Adipocyte (in vitro differentiated cells): ENCODE measurements at places on chromosomes 5 and 9.

DNA sequence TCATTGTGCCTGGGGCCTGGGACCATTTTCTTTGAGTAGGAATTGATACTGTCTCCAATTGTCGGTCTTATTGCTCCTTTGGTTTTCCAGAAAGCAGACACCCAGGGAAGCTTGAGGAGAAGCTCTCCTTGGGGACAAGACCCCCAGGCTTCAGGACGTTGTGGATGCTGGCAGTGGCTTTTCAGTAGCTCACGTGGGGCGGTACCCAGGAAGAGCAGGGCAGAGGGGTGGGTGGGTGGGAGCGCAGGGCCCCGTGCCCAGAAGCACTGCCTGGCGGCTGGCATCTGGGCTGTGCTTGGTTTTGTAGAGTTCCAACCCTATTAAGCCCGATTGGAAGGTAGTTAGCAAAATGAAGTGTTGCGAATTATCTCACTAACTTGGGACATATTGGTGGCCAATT, 374.2 kb upstream of the IRX1 start:
- no peak for DNase-seq

DNA sequence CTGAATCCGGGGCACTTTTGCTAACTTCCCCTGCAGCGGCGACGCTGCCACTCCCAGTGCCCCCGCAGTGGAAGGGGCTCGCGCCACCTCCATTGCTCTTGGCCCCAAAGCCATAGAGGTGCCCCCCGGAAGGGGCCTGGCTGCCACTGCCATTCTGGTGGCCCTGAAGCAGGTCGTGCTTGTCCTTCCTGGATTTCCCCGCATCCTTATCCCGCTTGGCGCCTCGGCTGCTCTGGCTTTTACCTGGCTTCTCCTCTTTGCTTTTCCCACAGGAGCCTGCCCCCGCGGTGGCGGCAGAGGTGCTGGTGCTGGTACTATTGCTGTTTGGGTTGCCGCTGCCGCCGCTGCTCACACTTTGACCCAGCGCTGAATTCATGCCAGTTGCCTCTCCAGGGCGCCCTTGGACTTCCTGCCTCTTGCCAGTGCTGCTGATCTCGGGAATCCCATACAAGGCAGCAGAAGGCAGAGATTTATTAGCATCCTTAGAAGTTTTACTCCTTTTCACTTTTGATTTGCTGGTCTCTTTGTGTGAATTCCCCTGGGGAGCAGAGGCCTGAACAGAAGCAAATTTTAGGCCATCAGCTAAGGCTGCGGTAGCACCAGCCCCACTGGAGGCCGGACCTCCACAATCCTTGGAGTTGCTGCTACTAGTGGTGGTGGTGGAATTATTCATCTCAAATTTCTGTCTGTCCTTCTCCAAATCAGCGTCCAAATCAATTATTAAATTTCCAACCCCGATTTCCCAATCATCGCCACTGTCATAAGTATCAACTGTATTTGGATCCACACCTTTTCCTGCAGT, 2.1 kb downstream of the ZNF608 start:
- DNase-seq = no peak

GRCh38 chr5:10695055-10695649, 65.9 kb downstream of the DAP start:
- DNase-seq = peak; percentile 91

DNA sequence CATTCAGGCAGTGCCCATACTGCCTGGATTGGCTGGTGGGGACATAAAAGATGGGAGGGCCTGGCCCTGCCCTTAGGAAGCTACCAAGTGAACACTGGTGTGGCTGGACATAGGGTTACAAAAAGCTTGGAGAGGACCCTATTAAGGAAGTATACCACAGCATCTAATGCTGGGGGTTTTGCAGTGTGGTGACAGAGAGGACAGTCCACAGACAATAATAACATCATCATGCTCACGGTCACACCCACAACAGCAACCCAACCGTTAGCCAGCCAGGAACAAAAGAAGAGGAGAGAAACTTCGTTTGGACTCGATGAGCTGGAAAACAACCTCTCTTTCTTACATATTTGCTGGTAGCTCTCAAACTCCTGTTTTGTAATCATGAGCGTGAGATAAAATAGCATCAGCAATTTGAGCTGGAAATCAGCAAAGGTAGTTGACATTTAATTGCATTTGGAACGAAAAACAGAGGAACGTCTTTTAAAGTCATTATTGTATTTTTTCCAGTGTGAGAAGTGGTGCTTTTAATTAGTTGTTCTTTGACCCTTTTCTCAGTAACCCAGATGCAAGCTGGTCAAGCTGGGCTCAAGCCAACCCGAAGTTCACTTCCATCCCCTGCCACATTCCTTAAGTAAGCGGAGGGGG, 73.4 kb downstream of the NSG2 start:
- DNase-seq = no peak

DNA sequence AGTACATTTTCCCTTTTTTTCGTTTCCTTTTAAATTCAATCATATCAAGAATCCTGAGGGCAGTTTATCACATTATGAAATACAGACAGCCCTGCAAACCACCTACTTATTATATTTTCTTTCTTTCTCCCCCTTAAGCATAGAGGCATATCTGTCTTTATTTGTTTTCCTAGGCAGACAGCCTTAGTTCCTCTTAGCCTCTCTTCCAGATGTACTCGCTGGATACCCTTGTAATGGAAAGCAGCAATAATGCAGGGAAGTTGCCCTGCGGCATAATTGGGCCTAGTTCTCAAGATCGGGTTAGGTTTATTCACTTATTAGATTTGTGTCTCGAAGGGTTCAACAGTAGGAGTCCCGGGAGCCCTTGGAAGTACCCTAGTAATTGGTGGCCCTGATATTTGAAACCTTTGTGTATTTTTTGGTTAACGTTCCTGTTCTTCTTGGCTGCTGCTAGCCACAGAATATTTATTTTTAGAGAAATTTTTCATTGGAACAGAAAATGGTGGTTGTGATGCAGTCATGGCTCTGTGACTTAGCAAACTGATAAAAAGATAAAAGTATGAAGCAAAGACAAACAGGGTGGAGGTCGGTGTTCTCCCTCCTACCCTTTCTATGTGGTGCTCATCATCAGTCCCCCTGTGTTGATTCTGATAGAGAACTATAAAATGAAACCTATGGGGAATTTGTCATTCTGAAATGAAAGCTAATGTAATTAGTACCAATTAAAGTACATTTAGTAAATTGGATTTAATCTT, 6.4 kb downstream of the TLE4 start:
- peak; percentile 89 for DNase-seq

DNA sequence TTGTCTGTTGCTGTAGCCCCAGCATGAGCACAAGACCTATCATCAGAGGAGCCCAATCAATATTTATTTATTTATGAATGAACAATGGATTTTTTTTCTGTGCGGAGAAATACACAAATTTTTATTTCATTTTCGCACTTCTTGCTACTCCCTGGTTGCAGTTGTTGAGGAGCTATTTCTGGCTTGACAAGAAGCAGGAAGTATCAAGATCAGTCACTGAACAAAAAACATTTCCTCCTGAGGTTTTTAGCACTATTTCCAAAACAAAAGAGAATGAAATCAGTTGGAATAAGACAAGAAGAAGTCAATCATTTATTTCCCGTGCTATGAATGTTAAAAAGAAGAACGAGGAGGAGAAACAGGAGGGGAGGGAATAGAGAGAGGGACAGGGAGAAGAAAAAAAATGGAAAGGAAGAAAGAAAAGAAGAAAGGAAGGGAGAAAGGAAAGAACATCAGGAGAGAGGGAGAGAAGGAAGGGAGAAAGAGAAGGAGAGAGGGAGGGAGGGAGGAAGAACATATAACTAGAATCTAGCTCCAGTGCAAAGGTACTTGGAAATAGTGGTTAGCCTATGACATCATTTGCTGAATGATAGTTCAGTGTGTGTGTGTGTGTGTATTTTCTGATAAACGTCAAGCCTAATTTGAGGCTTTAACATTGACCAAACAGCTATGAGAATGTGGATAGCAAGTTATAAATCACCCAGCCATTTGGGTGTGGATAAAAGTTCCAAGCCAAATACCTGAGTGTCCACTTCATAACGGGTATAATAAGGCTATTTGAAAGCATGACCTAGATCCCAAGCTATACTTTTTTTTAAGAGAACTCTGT, 586.0 kb downstream of the EBF1 start:
- DNase-seq = no peak

- no peak for DNase-seq
Observed at GRCh38 chr5:96859375-96859774, 16.9 kb upstream of the ERAP2 start.

DNA sequence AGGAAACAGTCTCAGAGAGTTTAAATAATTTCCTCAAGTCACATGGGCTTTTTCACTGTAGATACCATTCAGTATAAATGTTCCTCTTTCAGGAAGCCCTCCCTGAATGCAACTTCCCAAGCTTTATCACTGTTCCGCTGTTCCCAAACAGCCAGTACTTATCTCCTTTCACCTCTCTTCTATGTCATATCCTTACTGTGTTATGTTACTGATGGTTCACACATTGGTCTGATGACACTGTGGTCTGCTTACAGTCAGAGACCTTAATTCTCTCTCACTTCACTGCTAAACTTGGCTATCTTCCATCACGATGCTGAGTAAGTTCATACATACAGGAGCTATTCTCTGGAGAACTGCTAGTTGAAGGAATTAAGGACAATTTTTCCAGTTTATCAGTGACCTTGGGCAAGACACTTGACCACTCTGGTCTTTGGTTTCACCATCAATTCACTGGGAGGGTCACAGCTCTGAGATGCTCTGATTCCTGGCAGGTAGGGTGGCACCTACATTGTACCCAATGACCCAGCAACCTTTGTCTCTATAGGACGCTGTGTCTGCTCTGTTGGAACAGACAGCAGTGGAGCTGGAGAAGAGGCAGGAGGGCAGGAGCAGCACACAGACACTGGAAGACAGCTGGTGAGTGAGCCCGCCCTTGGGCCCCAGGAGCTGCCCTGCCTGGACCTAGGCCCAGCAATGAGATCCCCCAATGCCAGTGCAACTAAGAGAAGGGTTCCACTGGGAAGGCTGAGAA, 42.1 kb upstream of the RARS1 start:
- DNase-seq = no peak

DNA sequence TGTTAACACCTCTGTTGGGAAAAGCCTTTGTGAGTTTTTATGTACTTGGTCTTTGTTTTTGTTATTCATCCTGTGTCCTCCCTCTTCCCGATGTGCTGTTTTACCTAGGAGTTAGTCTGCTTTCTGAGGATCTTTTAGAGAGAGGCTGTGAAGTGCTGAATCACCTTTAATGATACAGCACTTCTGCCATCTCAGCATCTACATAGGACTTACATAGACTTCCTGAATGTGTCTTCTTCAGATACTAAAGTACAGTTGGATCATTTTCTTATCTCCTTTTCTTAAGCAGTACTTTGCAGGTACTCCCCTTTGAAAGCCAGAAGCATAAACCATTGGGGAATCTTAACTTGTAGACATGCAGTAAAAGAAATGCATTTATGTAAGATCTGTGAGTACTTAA, 31.5 kb downstream of the OTULIN start:
- DNase-seq = no peak

DNA sequence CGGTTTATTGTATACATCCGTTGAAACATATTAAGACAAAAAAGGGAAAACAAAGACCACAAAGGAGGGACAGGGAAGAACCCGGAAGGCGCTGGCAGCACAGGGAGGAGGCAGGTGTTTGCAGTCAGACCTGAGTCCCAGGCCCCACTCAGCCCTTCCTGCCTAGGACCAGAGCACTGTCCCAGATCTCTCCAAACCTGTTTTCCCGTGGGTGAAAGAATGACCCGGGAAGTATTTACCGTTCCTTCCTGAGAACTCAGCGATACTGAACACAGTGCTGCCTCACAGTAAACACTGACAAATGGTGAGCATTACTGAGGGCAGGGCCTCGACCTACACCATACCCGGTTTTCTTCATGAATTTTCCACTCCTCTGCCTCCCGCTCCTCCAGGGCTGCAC, 1.2 kb downstream of the ABO start:
- no peak for DNase-seq

GRCh38 chr9:76218886-76219445, 175.3 kb downstream of the RFK start:
- DNase-seq = no peak

DNA sequence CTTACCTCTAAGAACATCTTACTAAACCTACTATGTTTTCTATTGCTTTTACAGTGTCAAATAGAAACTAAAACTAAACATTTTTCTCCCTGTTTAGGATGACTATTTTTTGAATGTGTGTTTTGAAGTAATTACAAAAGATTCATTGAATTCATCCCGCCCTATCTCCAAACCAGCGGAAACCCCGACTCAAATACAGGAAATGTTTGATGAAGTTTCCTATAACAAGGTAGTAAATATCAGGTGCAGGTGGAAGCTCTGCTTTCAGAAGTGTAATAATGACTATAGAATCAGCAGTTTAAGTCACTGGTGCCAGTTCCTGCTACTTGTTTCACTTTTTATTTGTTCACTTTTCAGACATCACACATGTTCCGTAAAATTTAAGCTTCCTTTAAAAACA, 20.0 kb downstream of the ERAP2 start:
- DNase-seq = no peak
